ENCODE measurements at places on chromosomes 16 and 17.

DNA sequence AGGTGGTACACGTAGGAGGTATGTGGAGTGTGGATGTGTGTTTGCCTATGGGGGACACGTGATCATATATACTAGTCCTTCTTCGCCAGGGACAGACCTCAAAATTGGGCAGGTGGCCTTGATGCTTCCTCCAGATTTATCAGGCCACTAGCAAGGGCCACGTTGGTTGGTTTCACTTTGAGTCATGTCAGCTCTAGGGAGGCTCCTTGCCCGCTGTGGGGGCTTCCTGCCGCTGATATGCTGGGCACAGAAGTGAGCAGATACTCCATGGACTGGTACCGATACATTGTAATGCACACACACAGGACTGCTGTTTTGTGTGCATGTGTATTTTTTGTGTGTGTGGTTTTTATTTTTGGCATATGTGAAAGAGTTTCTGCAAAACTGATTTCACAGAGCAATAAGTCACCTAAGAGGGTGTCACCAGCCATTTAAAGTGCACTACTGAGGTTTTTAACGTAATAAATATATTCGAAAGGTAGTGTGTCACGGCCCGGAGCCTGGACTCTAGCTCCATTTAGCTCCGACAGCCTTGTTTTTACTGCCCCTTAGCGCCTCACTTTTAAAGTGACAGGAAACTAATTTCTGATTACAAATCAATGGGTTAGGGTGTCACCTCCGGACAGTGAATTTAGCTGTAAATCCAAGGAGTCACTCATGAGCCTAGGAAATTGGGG is 605.5 kb upstream of the SALL1 start:
- no peak for DNase-seq

DNA sequence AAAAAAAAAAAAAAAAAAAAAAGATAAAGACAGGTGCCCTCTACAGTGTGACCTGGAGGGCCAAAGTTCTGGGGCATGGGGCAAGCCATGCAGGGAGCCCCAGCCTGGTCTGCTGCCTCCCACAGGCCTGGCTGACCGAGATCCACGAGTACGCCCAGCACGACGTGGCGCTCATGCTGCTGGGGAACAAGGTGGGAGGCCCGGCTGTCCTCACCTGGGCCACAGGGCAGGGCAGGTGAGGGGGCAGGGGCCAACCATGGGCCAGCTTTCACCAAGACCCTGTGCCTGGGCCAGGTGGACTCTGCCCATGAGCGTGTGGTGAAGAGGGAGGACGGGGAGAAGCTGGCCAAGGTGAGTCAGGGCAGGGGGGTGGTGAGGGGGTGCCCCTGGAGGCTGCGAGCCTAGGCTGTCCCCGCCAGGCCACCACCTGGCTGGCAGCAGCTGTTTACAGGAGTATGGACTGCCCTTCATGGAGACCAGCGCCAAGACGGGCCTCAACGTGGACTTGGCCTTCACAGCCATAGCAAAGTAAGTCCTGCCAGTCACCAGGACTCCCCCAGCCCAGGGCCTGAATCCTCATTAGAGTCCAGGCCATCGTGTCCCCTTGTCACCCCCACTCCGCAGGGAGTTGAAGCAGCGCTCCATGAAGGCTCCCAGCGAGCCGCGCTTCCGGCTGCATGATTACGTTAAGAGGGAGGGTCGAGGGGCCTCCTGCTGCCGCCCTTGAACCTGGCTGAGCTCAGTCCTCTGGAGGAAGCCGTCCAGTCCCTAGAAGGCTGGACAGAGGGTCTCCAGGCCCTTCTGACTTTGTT is 2.7 kb upstream of the TRAF7 start:
- peak; percentile 44 for DNase-seq

GRCh38 chr16:88466175-88466862 is 13.2 kb downstream of the ZFPM1 start:
- no peak for DNase-seq

DNA sequence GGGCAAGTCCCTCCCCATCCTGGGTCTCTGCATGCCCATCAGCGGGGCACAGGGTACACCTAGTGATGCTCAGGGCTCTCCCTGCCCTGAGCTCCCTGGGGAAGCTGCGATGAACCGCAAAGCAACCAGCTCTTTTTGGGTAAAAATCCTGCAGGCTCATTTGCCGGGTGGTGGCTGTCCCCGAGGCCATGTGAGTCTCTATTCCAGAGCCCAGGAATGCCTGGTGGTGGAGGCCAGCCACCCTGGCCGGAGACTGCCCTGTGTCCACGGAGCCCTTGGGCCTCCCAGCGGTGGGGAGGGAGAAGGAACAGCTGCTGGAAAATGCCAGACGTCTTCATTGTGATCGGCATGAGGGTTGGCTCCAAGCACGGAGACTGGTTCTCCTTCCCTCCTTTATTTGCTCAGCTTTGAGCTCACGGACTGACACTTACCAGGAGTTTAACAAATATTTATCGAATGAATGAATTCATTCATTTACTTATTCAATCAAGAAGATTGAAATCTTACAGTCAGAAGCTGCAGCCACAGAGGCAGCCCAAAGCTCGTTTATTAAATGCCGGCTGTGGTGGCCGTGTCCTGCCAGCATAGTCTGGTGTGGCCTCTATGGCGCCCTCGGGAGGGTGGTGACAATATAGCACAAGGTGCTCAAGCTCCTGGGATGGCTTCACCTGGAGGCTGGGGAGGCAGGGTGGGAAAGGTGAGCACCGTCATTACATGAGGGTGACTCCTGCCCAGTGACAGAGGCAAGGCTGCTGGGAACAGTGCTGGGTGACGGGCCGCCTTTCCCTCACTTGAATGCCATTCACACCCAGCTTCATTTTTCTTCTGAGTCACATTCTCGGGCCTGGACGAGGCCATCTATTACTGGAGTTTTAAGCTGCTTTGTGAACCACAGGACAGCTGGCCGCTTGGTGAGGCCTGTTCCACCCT is 31.1 kb upstream of the JPH3 start:
- DNase-seq: no peak

DNA sequence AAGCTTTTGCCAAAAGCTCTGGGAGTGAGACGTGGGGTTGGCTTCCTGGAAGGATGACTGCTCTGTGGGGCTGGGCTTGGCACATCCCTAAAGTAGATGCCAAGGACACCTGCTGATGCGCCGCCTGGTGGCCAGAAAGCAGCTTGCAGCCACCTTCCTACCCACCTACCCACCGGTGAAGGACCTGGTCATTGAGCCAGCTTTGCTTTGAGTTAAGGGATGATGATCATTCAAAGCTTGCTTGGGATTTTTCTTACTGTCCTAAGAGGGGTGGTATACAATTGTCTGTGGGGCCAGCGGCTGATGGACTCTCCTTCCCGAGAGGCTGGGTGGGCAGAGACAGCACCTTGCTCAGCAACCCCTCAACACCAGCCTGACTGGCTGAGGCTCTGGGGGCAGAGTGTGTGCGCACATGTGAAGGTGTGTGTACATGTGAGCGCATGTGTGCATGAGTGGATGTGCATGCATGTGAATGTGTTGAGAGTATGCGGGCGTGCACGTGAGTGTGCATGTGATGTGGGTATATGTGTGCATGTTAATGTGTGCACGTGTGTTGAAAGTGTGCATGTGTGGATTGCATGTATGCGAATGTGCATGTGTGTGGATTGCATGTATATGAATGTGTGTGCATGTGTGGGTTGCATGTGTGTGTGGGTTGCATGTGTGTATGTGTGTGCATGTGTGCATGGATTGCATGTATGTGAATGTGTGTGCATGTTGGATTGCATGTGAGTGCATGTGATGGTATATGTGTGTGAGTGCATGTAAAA is 18.6 kb downstream of the C1QTNF1 start:
- DNase-seq: no peak

GRCh38 chr16:9465161-9465560 is 373.7 kb downstream of the HAPSTR1 start:
- DNase-seq: no peak

- DNase-seq: no peak
Observed at GRCh38 chr17:27384261-27384701, 72.0 kb upstream of the KSR1 start.

DNA sequence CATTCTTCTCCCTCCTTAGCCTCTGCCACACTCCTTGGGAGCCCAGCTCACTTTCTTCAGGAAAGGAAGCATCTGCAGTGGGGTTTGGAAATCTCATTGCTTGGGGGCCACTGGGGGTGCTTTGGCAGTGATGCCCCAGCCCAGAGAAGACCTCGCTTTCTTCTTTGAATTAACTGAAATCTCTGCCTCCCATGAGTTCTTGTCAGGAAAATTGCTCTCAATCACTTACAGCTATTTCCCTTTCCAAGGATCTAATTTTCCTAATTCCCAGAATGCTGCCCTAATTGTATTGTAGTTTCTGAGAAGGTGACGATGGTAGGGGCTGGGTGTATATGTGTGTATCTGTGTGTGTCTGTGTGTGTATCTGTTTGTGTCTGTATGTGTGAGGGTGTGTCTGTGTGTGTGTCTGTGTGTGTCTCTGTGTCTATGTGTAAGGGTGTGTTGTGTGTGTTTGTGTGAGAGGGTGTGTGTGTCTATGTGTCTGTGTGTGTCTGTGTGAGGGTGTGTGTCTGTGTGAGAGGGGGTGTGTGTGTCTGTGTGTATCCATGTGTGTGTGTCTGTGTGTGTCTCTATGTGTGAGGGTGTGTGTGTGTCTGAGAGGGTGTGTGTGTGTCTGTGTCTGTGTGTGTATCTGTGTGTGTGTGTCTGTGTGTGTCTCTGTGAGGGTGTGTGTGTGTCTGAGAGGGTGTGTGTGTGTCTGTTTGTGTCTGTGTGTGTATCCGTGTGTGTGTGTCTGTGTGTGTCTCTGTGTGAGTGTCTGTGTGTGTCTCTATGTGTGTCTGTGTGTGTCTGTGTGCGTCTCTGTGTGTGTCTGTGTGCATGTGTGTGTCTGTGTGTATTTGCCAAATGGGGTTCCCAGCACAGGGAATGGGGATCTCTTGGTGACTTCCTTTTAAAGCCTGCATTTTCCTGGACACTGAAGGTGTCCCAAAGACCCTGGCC is 83.5 kb upstream of the DNAJA2 start:
- DNase-seq: no peak

DNA sequence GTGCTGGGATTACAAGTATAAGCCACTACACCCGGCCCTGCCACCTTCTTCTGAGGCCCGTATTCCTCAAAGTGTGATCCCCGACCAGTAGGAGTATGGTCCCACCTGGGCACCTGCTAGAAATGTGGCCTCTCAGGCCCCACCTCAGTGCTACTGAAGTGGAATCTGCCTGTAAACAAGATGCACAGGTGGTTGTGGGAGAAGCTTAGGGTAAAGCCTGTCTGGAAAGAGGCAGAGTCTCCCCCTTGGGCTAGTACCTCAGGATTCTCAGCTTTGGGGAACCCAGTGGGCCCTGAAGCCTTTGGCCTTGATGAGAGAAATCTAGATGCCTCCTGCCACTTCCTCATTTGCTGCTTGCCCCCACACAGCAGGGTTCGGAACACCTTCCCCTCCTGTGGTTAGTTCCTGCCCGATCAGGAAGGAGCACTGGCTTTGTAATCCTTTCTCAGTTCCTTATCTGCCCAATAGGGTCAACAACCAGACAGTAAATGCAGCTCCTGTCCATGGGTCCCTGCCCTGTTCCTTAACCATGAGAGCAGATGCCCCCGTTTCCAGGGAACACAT is 25.2 kb downstream of the TK2 start:
- no peak for DNase-seq

DNA sequence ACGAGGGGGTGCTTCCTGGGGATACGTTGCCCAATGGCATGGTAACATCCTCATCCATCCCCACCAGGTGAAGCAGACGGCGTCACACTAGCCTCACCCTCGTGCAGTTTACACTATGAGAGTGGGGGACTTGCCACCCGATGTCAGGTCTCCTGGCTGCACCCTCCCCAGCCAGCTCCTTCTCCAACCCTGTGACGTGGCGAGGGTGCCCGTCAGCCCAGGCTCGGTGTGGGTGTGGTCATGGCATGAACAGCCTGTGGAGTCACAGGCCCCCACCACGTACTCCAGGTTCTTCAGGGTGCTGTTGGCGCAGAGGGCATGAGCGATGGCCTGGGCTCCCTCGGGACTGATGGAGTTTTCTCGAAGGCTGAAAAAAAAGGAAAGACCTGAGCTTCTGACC is 28.3 kb downstream of the NLRC3 start:
- no peak for DNase-seq

- no peak for DNase-seq
Observed at GRCh38 chr16:72073560-72074230, 10.7 kb downstream of the HPR start.
